ENCODE measurements at places on chromosomes 12 and 14.

DNA sequence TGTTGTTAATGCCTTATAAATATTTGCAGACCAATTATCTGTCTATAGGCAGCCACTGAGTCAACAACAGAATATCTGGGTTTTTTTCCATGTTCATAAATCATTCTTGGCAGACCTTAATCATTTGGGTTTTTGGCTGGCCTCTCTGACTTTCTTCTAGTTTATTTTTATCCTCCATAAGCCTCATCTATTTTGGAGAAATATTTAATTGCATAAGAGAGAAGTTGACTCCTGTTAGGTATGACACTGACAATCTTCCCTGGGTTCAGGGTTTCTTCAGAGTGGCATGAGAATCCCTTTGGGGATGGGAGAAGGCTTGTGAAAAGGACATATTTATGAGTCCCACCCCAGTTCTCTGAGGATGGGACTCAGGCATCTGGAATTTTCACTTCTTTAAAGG, 299.8 kb downstream of the NRXN3 start:
- no peak for DNase-seq

- no peak for DNase-seq
Observed at GRCh38 chr12:69430942-69431590, 39.1 kb upstream of the FRS2 start.

DNA sequence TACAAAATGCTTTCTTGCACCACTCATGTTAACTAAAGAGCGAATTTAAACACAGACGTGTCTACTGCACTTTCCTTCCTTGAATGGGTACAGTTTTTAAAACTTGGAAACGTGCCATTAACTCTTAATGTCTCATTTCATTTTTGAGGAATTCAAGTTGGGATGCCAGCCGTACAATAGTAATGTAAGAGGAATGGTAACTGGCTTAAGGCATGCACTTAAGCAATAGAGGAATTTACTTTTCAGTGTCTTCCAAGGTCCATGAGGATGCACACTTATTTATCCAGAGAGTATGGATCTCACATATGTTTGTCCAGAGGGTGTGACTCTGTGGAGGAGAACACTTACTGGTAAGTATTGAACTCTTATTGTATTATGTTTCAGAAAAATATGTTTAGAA, 52.9 kb downstream of the PPP4R4 start:
- no peak for DNase-seq

DNA sequence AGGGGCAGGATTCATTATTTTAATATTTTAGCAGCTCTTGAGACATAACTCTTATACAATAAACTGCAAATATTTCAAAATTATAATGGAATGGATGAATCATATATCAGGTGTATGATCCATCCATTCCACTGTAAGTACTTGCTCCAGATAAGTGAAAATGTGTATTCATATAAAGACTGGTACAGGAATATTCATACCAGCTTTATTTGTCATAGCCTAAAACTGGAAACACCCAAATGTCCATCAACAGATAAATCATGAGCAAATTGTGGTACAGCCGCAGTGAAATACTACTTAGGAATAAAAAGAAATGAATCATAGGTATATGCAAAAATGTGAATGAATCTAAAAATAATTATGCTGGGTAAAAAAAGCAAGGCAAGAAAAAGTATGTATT, 263.6 kb upstream of the SYT10 start:
- DNase-seq, result no peak

DNA sequence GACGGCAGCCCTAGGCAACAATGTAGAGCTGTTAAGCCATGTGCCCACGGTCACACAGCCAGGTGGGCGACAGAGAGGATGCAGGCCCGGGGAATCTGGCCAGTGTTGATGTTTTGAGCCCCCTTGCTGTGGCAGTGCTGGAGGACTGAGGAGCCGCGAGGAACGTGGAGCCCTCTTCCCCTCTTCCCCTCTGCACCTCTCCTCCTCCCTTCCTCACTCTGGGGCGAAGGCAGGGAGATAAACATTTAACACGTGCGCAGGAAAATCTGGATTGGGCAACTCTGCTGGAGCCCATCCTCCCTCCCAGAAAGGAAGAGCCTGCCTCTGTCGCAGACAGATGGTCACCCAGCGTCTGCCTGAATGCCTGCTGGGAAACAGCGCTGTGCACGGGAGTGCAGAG, 376.8 kb downstream of the FUT8 start:
- DNase-seq, result no peak

DNA sequence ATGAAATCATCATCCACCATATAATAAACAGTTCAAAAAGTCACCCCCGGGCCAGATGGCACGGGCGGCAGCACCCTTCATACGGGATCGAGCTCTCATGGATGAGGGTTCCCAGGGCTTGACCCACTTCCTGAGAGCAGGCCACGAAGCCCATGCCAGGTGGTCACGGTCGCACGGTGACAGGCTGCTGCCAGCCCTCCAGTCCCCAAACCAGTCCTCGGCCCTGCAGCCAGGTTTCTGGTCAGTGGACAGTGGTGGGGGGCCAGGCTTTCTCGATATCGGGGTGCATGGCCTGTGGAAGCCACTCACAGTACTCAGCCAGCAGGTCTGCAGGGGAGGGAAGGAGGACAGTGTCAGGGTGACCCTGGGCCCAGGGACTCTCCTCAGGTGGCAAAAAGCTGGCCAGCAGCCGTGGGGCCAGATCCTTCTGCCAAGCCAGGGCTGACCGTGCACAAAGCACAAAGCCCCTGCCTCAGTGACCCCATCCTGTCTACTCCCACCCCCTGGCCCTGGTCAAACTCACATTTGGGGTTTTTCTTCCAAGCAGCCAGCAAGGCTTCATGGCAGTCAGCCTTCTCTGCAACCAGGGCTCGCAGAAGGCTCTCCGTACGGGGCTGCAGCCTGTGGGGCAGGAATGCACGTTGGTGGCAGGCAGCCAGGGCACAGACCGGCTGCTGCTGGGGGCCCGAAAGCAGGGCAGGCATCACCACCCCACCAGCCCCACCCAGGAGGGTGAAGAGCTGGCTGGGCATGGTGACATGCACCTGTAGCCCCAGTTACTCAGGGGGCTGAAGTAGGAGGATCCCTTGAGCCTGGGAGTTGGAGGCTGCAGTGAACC, 33.3 kb upstream of the UBC start:
- DNase-seq, result no peak

GRCh38 chr14:75096959-75097358, 27.5 kb downstream of the ZC2HC1C start:
- DNase-seq, result no peak

DNA sequence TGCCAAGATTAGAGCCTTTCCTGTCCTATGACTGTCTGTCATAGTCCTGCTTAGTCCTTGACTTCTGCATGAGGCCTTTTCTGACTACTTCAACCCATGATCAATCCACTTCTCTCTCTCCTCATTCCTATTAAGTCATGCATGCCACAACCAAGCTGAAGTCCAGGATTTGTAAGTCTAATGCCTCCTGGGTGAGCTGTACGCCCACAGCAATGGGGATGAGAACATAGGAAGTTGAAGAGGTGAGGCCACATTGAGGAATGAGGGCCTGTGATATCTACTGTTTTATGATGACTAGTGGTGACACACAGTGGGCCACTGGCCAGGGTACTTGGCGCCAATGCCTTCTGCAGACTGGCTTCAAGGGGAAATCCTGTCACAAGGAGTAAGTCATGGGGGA, 994.1 kb upstream of the TMEM132C start:
- DNase-seq, result no peak

DNA sequence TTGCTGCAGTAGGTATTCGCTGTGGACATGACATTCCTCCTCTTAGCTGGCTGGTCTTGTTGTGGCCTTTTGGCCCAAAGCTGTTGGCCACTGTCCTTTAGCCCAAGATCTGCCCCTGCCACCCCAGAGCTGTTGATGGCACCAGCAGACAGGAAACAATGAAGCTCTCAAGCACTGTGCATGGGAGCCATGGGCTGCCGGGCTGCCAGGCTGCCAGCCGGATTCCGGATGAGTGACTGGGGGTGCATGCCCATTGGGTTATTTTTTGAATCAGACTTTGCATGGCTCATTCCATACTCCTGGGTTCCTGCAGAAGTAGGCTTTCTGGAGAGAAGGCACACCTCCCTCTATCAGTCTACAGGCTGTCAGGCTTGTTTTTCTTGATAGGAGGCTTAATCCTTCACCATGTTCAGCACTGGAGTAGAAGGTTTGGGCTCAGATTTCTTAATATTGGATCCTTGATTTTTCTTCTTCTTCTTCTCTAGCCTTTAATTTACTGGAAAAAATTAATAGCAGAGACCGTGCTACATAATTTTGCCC, 32.4 kb downstream of the MAX start:
- DNase-seq, result no peak

DNA sequence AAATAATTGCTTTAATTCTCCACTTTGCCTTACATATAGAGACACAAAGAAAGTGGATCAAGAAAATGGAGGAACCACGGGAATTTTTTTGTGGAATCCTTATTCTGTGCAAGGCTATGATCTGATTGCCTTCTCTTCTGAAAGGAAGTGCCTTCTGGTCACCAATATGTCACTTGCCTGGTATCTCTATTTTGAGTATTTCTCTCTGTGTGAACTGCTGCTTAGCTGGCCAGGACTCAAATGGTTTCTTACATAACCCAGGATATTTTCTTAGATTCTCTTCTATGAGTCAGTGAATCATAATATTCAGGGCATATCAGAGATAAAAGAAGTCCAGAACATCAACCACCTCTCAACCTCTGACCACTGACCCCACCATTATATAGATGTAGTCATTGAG, 156.1 kb downstream of the DIO2 start:
- no peak for DNase-seq

- DNase-seq, result no peak
Observed at GRCh38 chr12:50841716-50842531, 802 bp upstream of the TMPRSS12 start.

- DNase-seq, result no peak
Observed at GRCh38 chr12:12384571-12385340, 27.9 kb downstream of the BORCS5 start.

DNA sequence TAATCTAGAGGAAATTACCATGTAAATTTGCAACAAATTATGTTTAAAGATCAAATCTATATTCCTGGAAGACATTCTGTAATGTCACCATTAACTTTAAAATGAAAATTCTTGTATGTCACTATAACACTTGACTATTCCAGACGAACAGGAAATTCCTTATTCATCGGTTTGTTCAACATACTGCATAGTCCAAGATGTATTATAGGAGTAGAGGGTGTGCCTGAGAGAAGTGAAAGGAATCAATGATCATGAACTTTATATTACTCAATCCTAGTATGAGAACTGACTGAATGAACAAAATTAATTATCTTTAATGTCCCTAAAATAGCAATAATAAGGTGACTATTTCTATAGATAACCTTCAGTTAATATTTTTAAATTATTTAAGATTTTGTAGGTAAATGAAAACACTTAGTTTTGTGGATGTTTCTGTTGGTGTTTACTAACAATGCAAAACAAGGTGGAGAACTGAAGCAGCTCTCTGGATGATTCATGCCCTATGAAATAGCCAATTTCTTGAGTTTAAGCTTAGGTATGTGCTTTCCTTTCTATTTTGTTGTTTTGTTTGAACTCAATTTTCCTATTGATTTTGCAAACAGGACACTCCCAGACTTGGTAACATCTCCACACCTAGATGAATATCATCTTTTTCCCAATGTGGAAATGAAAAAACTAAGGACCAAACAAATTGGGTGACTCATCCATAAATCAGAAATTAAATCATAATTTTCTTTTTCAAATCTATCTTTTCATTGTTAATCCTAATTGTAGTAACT, 18.2 kb upstream of the ITPR2 start:
- no peak for DNase-seq

DNA sequence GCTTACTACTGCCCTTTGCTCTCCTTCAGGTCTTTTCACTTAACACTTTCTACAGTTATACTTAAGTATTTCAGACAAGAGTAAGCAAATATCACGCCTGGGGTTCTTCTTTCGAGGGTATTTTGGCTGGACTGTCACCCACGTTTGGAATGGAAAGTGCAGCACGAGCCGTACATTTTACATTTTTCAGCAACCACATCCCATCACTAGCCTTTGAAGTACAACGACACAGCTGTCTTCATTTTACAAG, 349 bp upstream of the FAM177A1 start:
- DNase-seq, result no peak

GRCh38 chr14:68610251-68610793, 182.5 kb downstream of the ZFP36L1 start:
- no peak for DNase-seq

DNA sequence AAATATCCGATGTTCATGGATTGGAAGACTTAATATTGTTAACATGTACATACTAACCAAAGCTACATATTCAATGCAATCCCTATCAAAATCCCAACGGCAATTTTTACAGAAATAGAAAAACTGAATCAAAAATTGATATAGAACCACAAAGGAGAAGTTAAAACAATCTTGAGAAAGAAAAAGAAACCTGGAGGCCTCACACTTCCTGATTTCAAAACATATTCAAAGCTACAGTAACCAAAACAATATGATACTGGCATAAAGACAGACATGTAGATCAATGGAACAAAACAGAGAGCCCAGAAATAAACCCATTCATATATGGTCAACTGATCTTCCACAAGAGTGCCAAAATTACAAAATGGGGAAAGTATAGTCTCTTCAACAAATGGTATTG, 5.4 kb upstream of the PELI2 start:
- no peak for DNase-seq
